Dermis microvascular lymphatic vessel endothelial cell (primary cell): ENCODE measurements at places on chromosomes 7 and 10.

DNA sequence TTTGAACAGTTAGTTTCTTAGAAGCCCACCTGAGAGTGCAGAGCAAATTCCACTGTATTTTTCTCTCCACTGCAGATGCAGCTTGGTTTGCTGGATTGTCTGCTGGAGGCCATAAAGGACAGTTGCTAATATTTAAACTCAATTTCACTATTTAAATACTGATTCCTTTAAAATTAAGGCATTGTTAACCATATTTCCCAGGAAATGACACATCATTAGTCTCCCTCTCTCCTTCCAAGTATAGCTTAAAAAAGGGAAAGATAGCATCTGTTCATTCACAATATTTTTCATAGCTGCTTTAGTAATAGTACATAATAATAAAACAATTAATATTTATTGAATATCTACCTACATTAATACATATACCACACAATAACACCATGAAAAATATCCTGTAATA is 252.9 kb downstream of the HGF start:
- DNase-seq = no peak

GRCh38 chr10:62045765-62046521 is 144.4 kb downstream of the ARID5B start:
- peak; percentile 98 for DNase-seq

DNA sequence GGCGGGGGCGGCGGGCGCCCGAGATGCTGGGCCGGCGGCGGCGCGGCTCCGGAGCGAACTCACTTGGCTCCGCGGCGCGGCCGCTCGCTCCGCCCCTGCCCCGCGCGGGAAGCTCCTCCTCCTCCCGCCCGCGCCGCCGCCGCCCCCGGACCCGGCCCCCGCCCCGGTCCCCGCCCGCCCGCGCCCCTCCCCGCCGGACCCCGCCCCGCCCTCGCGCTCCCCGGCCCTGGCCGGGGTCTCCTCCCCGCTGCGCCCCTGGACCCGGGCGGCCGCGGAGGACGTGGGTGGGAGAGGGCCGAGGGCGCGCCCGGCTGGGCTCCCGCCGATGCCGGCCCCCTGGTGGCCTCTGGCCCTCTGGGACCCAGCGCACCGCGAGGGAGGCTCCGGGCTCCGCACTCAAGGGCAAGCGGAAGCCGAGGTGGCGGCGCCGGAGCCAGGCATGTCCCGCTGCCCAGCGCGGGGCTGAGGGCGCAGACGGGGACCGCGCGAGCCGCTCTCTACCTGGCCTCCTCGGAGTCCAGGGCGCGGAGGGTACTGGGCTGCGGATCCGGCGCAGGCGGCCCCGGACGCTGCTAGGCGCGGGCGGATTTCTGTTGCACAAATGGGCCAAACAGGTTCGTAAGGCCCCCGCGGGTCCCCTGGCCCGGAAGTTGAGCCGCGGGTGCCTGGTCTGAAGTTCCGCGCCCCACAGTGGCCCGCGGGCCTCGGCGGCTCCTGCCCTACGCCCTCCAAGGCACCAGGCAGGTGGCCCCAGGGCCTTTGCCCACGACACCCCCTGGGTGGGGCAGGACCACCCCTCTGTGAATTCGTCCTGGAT is at the start of gene TCERG1L:
Gene TCERG1L, minus strand, starts transcription at position 61 of the 817 bp plus-strand sequence. CDS start 86 bp downstream, outside the sequence.
- no peak for DNase-seq

- DNase-seq = no peak
These were observed 5.9 kb downstream of the TNKS2 start for GRCh38 chr10:91804126-91804510.

DNA sequence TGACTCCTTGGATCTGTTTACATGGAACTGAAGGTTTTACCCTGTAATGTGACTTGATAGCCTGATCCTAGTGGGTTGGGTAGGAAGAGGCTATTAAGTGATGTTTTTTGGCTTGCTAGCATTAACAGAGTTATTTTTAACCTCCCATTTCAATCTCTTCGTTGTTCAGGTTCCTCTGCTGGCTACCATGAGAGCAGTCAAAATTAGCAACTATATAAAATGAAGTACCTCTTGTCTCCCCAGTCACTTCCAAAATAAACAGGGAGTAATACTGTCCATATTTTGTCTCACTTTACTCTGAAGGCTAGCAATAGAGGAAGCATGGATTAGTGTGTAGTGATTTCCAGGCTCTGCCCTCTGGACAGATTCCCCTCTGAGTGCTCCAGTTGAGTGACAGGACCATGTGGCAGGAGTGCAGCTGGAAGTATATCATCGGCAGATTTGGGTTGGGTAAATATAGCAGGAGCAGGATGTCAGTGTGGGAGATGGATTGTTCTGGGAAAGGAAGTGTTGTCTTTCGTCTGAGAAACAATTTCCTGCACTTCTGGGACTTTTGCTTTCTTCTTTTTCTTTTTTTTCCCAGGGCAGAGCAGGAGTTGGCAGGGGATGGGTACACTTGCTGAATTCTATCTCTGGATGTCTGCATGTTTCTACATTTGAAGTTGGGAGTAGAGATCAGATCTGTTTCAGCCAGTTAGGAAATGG is 35.2 kb downstream of the GBF1 start:
- DNase-seq = peak; percentile 88

DNA sequence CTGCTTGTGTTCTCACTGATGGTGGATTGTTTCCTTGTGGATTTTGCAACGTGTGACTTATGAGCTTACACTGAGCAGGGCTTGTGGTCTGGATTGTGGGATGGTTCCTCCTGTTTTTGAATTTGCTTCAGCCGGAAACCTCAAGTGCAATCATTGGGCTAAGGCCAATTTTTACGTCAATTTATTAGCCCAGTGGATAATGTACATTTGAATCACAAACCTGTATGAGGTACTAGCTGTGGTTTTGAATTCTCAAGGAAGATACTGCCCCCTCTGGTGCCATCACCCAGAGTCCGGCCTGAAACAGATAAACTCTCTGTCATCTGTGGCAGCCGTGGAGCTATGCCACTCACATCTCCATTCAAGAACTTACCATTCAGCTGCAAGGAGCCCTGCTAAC is 7.3 kb upstream of the ZNF777 start:
- DNase-seq = peak; percentile 8

DNA sequence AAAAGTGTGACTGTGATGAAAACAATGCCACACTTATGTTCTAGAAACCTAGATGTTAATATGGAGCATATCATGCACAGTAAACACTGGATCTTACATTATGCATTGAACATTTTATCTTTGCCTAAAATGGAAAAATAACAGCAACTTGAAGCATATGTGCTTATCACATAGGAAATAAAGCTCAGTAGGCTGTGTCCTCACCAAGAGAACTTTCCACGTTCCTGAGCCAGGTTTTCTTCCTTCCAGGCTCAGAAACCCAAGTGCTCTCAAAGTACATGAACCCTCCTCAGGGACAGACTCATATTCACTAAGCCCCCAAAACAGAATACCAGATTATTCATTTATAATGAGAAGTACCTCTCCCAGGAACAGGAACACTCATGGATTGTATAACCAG is 79.4 kb upstream of the PRKAR2B start:
- DNase-seq = no peak

DNA sequence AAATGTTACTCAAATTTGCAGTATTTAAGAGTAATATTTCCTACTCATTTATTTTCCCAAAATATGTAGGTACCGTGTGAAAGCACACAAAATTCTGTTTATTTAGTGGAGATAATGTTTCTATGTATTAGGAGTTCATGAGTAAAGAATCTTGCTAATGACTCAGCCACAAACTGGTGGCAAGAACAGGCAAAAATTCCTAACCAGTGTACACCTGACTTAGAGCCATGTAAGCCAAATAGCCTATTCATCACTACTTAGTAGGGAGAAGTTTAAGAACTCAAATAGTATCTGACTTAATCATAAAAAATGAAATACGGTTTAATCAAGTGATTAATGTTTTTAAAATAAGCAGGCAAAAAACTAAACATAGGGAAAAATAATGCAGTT is 169.0 kb downstream of the SRPK2 start:
- no peak for DNase-seq

DNA sequence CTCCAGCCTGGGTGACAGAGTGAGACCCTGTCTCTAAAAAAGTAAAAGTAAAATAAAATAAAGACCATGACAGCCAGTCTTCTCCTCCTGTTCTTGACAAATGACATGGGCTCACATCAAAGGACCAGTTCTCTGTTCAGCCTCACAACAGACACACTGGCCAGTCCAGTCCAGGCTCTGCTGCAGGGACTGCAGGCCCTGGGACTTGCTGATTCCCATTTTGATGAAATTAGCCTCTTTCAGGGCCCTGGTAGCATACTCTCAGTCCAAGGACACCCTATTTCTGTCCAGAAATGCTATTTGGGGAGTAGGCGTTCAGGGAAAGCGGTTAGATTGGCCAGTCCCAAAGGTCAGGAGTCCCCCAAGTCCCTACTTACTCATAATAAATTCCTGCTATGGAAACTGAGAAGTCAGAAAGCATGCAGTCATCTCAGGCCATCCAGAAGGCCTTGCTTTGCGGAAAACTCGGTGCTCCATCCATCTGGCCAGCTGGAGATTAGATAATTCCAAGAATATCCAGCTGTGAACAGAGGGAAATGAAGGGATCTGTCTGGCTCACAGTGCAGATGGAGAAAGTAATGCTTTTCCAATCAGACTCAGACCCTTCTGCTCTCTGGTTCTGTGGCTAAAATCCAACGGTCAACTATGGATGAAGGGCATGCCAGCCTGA is 74.4 kb downstream of the RAB11FIP2 start:
- no peak for DNase-seq
